ENCODE measurements at places on chromosomes 5 and 9. TPM values are rescaled to one million over a fixed set of nuclear protein-coding genes. Genes with fewer than 3 reads are reported as not detected.

The QRFP gene
- not detected for total RNA-seq

The CDX1 gene
- total RNA-seq, result not detected

The PKD2L2 gene
- total RNA-seq, result not detected

The ANGPTL2 gene
- 10.1 TPM for total RNA-seq

The SH3TC2 gene
- 0.52 TPM for total RNA-seq

The TAF1L gene
- not detected for total RNA-seq

The ITK gene
- total RNA-seq, result not detected

The ELAVL2 gene
- not detected for total RNA-seq

The WNK2 gene
- not detected for total RNA-seq

The IL4 gene
- not detected for total RNA-seq

The BAAT gene
- 0.13 TPM for total RNA-seq

The PCDHGB4 gene
- total RNA-seq, result 3.7 TPM

The GALNT12 gene
- 3.8 TPM for total RNA-seq

The GPR150 gene
- total RNA-seq, result 1.0 TPM

The NUTM2G gene
- total RNA-seq, result not detected

The SPATA31D4 gene
- total RNA-seq, result not detected

The FAXDC2 gene
- 3.6 TPM for total RNA-seq

The PRELID2 gene
- total RNA-seq, result 1.2 TPM

The SPATA31A3 gene
- total RNA-seq, result not detected

The PFN3 gene
- total RNA-seq, result not detected

The MORN5 gene
- not detected for total RNA-seq

The ZNF367 gene
- 2.8 TPM for total RNA-seq

The ZBED3 gene
- 1.7 TPM for total RNA-seq

The SOHLH1 gene
- not detected for total RNA-seq

The SOWAHA gene
- 0.16 TPM for total RNA-seq

The ANKRD31 gene
- under 0.01 TPM for total RNA-seq

The ANXA2R gene
- 1.4 TPM for total RNA-seq

The MRPS27 gene
- 74.2 TPM for total RNA-seq

The CDH9 gene
- total RNA-seq, result 0.13 TPM

The PITX1 gene
- 3.2 TPM for total RNA-seq

The CFAP77 gene
- total RNA-seq, result not detected

The CTNND2 gene
- total RNA-seq, result not detected

The PCDHAC2 gene
- not detected for total RNA-seq

The FBN2 gene
- 95.8 TPM for total RNA-seq

The OSTF1 gene
- 28.4 TPM for total RNA-seq

The MLANA gene
- not detected for total RNA-seq

The HMCN2 gene
- total RNA-seq, result not detected

The AK8 gene
- 0.88 TPM for total RNA-seq

The CER1 gene
- total RNA-seq, result not detected

The C5orf58 gene
- total RNA-seq, result not detected

The FREM1 gene
- total RNA-seq, result 0.26 TPM

The RIGI gene
- 2.8 TPM for total RNA-seq

The PTGES gene
- 47.7 TPM for total RNA-seq

The OR1Q1 gene
- total RNA-seq, result not detected

The SH3GL2 gene
- total RNA-seq, result not detected

The LHX2 gene
- total RNA-seq, result not detected

All from epithelial cell of alveolus of lung (primary cell).